Effector memory CD8-positive, alpha-beta T cell (primary cell): ENCODE measurements at places on chromosomes 16 and 17.

DNA sequence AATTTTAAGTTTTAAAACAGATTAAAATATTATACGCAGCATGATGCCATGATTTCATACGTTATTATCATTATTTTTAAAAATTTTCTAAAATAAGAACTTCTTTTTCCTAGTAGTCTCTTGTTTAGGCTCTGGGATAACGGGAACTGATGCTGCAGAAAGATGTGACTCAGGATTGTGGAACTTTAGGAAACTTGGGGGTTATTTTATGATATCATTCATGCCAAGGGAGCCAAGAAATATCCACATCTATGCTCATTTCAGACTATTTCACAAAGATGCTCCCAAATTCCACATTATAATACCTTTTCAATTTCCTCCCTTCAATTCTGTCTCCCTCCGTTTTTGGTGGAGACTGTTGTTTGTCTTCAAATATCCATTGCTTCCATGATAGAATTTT lies 236.4 kb downstream of the HS3ST3A1 start:
- no peak overlapping the region for H3K27ac ChIP-seq
- H3K36me3 ChIP-seq = no peaks in the 10 kb centered on the region
- no peaks in the 10 kb centered on the region for H3K27me3 ChIP-seq
- no peak for DNase-seq
- H3K4me3 ChIP-seq = no peak overlapping the region

GRCh38 chr16:75745823-75746222 lies 19.5 kb upstream of the CPHXL start:
- no peak for DNase-seq
- no peaks in the 10 kb centered on the region for H3K36me3 ChIP-seq
- H3K27ac ChIP-seq = no peak overlapping the region
- no peak overlapping the region for H3K4me3 ChIP-seq
- H3K4me1 ChIP-seq = no peaks in the 10 kb centered on the region

DNA sequence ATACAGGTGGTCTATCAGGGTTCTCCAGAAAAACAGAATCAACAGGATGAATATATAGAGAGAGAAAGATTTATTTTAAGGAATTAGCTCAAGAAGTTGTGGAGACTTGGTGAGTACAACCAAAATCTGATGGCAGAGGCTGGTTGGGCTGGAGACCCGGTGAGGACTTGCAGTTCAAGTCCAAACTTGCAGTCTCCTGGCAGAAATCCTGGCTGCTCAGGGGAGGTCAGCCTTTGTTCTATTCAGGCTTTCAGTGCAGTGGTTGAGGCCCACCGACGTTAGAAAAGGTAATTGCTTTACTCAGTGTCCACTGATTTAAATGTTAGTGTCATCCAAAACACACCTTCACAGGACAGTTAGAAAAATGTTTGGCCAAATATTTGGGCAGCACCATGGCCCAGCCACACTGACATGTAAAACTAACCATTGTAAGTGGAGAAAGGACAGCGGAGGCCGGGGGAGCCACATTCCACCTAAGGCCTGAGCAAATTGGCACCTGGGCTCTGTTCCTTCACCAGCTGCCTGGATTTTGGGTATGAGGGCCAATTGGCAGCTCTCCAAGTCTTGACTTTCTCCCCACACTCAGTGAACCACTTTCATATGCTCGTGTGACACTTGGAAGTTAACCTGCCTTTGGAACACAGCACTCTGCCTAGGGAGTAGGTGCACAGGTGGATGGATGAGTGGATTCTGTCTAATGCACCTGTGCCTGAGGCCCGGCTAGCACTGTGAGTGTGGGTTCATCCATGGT lies 54.7 kb downstream of the CACNG5 start:
- no peak overlapping the region for H3K4me3 ChIP-seq
- no peak overlapping the region for H3K27ac ChIP-seq
- DNase-seq = no peak
- H3K27me3 ChIP-seq = peaks cover 21% of the 10 kb centered on the region
- H3K4me1 ChIP-seq = no peaks in the 10 kb centered on the region
- no peaks in the 10 kb centered on the region for H3K36me3 ChIP-seq

- H3K4me1 ChIP-seq = peaks cover 17% of the 10 kb centered on the region
- H3K27ac ChIP-seq = no peak overlapping the region
- H3K36me3 ChIP-seq = peaks cover 2% of the 10 kb centered on the region
- DNase-seq = no peak
- H3K4me3 ChIP-seq = no peak overlapping the region
Measured at GRCh38 chr17:17765359-17766076, 71.3 kb downstream of the SREBF1 start.

- DNase-seq = no peak
- H3K36me3 ChIP-seq = no peaks in the 10 kb centered on the region
- no peak overlapping the region for H3K27ac ChIP-seq
- no peaks in the 10 kb centered on the region for H3K27me3 ChIP-seq
Measured at GRCh38 chr17:4919511-4920047, 12.5 kb upstream of the GP1BA start.

DNA sequence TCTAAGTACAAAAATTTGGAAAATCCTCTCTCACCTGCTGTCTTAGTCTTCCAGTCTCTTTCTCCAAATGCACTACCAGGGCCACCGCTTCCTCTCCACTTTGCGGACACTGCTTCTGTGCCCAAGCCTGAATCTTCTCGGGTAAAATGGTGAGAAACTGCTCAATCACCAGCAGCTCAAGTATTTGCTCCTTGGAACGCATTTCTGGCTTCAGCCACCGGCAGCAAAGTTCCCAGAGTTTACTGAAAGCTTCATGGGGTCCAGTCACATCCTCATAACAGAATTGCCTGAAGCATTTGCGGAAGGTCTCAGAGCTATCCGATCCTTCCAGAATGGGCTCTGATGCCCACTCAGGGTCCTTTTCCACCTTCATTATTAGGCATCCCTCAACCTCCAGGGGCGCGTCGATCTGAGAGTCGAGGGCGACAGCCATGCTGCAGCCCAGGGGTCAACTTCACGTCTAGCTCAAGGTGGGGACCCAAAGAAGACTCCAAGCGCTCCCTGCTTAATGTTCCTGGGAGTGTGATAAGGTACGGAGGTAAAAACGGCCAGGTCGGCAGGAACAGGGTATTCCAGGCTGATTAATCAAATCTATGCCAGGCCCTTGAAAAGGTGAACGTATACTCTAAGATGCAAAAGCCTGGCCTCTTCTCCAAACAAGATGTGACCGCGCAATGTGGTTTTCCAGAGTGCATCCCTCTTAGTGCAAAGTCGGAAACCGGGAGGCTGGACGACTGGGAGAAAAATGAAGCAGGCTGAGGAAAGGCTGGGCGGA lies 763 bp downstream of the ZKSCAN2 start:
- no peaks in the 10 kb centered on the region for H3K27me3 ChIP-seq
- H3K4me1 ChIP-seq = peaks cover 50% of the 10 kb centered on the region
- peaks cover 29% of the 10 kb centered on the region for H3K36me3 ChIP-seq
- H3K27ac ChIP-seq = peak overlapping the region; percentile 98
- peak overlapping the region; percentile 95 for H3K4me3 ChIP-seq
- DNase-seq = no peak

- H3K4me3 ChIP-seq = no peak overlapping the region
- H3K27ac ChIP-seq = no peak overlapping the region
- H3K27me3 ChIP-seq = no peaks in the 10 kb centered on the region
- no peak for DNase-seq
- H3K4me1 ChIP-seq = peaks cover 2% of the 10 kb centered on the region
- H3K36me3 ChIP-seq = peaks cover 50% of the 10 kb centered on the region
Measured at GRCh38 chr17:69533481-69534234, 119.2 kb downstream of the MAP2K6 start.

- H3K36me3 ChIP-seq = no peaks in the 10 kb centered on the region
- no peaks in the 10 kb centered on the region for H3K4me1 ChIP-seq
- H3K4me3 ChIP-seq = no peak overlapping the region
- peaks cover 41% of the 10 kb centered on the region for H3K27me3 ChIP-seq
Measured at GRCh38 chr17:44610331-44610730, 45.9 kb upstream of the MEIOC start.

GRCh38 chr17:48925991-48926342 lies 17.8 kb downstream of the UBE2Z start:
- H3K4me1 ChIP-seq = peaks cover 13% of the 10 kb centered on the region
- peaks cover 91% of the 10 kb centered on the region for H3K36me3 ChIP-seq
- peak overlapping the region; percentile 66 for H3K27ac ChIP-seq

DNA sequence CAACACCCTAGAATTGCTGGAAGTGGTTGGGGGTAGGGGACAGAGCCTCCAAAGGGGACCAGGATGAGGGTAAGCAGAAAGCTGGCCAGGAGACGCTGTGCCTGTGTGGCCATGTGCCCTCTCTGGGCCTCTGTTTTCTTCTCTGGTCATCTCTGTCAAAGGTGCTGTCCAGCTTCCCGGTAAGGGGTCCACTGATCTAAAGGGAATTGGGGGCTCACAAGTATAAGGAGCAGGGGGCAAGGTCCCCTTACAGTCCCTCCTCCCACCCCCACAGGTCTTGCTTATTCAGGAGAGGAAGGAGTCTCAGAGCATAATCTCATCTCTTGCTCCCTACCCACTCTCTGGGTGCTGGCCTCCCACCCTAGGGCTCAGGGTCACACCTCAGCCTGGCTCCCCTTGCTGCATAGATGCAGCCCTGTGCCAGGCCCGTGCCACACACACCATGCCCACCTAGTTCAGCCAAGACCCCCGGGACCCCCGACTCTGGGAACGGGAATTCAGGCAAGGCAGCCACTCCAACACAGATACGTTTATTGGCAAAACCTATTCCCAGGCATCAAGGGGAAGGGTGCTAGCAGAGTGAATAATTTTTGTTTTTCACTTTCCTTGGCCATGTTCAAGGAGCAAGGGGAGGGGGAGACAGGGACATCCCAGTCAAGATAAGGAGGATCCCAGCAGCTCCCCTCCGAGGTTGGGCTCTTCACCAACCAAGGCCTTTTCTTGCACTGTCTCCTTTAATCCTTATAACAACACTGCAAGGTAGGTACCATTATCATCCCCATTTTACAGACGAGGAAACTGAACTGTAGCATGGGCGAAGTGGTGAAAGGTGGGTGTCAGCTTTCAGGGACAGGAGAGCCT lies 19.8 kb downstream of the SLC4A1 start:
- no peak for DNase-seq
- H3K36me3 ChIP-seq = peaks cover 8% of the 10 kb centered on the region
- no peaks in the 10 kb centered on the region for H3K27me3 ChIP-seq
- no peak overlapping the region for H3K4me3 ChIP-seq
- H3K27ac ChIP-seq = peak overlapping the region; percentile 90

GRCh38 chr17:5272322-5272721 lies 9.8 kb upstream of the RABEP1 start:
- peaks cover 9% of the 10 kb centered on the region for H3K27me3 ChIP-seq
- H3K36me3 ChIP-seq = peaks cover 2% of the 10 kb centered on the region
- no peak overlapping the region for H3K27ac ChIP-seq
- H3K4me3 ChIP-seq = no peak overlapping the region

DNA sequence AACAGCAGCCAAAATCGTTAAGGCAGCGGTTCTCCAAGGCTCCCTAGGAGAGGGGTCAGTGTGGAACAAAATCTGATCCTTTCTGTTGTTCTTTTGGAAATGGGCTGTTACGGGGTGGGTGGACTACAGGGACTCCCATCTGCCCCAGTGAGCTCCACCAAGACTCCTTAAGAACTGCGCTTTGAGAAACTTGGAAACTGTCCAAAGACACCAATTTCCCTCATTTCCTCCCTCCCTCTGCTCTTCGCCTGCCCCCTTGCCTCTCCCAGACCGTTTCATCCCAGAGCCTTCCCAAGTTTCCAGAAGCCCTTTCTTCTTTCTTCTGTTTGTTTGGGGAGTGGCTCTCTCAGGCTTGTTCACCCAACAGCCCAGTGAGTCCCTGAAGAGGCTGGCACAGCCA lies 205.4 kb downstream of the COPRS start:
- H3K27ac ChIP-seq = no peak overlapping the region
- H3K36me3 ChIP-seq = no peaks in the 10 kb centered on the region
- H3K4me1 ChIP-seq = peaks cover 8% of the 10 kb centered on the region
- peaks cover 49% of the 10 kb centered on the region for H3K27me3 ChIP-seq
- no peak overlapping the region for H3K4me3 ChIP-seq

- peaks cover 6% of the 10 kb centered on the region for H3K36me3 ChIP-seq
- H3K4me3 ChIP-seq = no peak overlapping the region
- H3K4me1 ChIP-seq = peaks cover under 1% of the 10 kb centered on the region
- no peaks in the 10 kb centered on the region for H3K27me3 ChIP-seq
Measured at GRCh38 chr17:14353861-14354474, 53.1 kb downstream of the HS3ST3B1 start.

DNA sequence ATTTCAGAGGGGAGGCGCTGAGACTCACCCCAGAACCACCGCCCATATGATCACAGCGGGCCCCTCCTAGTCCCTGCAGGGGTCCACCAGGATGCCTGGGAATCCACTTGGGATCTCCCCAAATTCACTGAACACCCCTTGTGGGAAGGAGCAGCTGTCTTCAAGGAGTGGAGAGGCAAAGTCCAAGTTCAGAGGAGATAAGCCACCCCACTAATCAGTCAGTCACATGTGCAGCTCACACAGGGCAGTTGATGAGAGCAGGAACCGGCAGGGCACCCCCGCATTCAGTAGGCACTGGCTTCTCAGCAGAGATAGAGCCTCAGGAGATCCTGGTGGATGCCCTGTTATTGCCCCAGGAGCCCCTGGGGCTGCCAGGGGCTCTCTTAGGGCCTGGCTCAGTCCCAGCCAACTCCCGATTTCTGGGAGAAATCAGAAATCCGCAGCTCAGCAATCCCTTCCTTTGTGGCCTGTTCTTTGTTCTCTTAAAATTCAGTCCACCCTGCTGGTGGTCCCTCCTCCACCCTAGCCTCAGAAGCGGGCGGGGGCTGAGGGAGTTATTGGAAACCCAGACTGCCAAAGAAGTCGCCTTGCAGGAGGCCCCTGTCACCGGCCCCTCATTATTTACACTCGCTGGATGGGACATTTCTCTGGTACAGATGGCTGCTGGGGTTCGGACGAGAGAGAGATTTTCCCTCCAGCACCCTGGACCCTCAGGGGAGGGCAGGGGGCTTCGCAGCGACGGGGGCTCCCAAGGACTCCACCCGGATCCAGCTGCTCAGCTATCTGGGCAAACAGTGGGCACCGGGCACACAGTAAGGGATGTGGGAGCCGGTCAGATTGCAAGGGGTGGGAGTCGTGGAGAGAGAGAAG lies 1.8 kb downstream of the CDC42EP4 start:
- H3K36me3 ChIP-seq = peaks cover 15% of the 10 kb centered on the region
- H3K4me3 ChIP-seq = peak overlapping the region; percentile 87
- no peaks in the 10 kb centered on the region for H3K27me3 ChIP-seq

GRCh38 chr17:35731239-35731916 lies at the start of gene RASL10B:
TSS of gene RASL10B (plus strand) at chr17:35731639. CDS start at chr17:35735185, 3,546 bp downstream.
- peaks cover 8% of the 10 kb centered on the region for H3K36me3 ChIP-seq
- peak; percentile 21 for DNase-seq
- peak within 1 kb of the TSS; percentile 9 for H3K27ac ChIP-seq

DNA sequence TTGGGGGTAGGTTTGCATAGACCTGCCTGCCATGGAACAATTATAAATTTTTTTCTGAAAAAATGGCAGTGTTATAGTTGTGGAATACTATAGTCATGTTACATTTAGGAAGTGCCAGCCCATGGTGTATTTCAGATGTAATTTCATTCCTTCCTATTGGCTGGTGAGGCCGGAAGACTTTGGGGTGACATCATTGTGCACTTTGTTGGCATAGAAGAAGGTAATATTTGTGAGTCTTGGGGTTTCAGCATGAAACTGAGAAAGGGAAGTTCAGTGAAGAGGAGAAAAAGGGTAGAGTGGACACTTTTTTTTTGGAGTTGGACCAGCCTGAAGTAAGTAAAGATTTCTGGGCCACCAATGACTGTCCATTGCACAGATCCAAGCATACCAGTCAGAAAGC lies 16.0 kb upstream of the HEATR6 start:
- no peak overlapping the region for H3K4me3 ChIP-seq
- H3K27me3 ChIP-seq = peaks cover 46% of the 10 kb centered on the region
- H3K4me1 ChIP-seq = no peaks in the 10 kb centered on the region
- no peak for DNase-seq

- no peaks in the 10 kb centered on the region for H3K27me3 ChIP-seq
- H3K4me3 ChIP-seq = no peak overlapping the region
- no peak overlapping the region for H3K27ac ChIP-seq
- DNase-seq = no peak
Measured at GRCh38 chr17:36599546-36600250, 1.7 kb upstream of the MRM1 start.
